ENCODE measurements at places on chromosomes 3 and 15.
A peak's percentile ranks its signal among the peaks of the same experiment; 100 is the strongest.

- no peak for DNase-seq
Observed at GRCh38 chr3:176967522-176967921, 229.8 kb downstream of the TBL1XR1 start.

DNA sequence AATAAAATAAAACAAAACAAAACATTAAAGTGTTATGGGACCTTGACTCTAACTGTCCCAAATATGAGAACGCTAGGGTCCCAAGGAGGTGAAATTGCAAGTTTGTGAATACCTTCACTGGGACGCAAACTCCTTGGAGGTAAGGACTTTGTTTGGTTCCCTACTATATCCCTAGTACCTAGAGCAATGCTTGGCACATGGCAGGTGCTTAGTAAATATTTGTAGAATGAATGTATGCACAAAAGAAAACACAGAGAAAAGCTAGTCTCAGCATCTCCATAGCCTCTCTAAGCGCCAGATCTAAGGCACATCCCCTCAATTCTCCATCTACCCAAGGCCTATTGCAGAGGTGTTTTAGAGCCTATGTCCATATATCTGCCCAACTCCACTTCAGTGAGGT, 30.5 kb downstream of the GPR176 start:
- no peak for DNase-seq

- no peak for DNase-seq
Observed at GRCh38 chr15:73886717-73887345, 13.5 kb downstream of the TBC1D21 start.

DNA sequence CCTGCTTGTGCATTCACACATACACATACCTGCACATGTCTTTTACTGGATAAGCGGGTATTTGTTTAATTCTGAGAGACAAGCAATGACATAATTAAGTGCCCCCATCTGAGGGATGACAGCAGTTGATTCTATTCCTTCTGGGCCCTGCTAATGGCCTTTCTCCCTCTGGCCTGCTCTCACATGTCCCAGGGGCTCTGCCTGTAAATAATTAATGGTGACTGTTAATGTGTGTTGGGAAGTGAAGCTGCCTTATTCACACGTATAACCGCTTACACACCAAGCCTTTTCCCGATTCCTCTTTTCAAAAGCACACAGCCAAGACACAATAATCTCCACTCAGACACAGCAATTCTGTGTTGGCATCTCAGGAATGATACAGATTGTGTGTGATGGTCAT, 47.8 kb downstream of the LRRK1 start:
- DNase-seq = no peak

- DNase-seq = peak; percentile 28
Observed at GRCh38 chr15:29268706-29269484, 727 bp downstream of the NSMCE3 start.
